ENCODE measurements at places on chromosomes 6 and 20.
A peak's percentile ranks its signal among the peaks of the same experiment; 100 is the strongest.

DNA sequence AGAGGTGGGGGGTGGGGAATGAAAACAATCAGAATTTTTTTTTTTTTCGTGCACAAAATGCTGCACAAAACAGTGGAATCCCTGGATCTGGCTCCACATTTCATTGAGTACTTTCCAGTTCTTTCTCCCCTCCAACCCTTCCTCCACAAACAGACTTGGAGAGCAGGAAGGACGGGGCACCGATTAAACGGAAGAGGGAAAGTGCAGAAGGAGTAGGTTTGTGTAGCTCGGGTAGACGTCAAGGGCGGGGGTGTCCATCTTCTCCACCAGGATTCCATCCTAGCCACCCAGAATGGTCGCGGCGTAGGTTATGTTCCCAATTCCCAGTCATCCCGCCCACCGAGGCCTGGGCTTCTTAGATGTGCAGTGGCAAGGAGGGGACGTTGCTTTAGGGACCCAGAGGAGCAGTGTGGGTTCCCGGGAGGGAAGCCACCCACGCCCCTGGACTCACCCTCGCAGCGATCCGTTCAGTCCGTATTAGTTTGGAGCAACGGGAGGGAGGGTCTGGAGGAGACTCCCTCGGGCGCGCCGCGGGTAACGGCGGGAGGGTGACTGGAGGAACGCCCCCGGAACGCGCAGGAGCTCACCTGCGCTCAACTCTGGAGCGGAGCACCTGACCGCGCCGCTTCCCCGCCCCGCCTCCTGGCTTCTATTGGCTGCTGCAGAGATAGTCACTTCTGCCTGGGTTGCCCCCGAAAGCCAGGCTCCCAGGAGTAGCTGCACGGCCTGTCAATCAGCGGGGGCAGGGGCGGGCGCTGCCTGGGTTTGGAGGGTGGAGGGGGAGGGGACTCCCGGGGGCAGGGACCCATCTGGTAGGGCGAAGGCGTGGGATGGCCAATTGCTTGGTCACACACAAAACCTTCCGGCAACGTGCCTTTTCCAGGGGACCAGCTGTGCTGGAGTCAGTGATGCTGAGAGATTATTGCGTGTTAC lies at the start of gene ENPP5:
ENPP5 (minus strand) TSS at position 624 of the 933 bp plus-strand sequence. CDS start 2,718 bp downstream, outside the sequence.
- DNase-seq = peak; percentile 25

DNA sequence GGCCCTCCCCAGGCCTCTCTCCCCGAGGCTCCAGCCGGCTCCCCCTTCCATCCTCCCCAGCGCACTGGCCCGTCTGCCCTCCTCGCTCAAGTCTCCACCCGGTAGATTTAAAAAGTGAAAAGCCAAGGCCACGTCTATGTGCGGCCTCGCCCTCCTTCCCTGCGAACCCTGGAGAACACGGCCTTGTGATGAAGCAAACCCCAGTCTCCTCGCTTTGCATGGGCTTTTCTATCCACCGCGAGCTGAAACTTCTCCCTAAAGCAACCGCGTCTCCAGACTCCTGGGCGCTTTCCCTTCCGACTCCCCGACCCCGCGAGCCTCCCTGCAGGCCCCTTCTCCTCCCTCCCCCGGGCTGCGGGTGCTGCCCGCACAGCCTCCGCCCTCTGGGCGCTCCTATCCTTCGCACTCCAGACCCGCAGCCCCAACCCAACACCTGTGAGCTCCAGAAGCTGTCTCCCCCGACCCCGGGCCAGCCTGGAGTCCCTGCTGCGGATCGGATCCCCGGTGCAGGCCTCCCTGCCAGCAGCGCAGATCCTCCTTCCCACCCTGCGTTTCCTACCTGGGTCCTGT lies 265.2 kb upstream of the QKI start:
- no peak for DNase-seq

- DNase-seq = no peak
These were observed 11.5 kb upstream of the CDKN1A start for GRCh38 chr6:36666826-36667591.

GRCh38 chr6:28449056-28449455 lies 5.8 kb upstream of the ZSCAN23 start:
- no peak for DNase-seq

- no peak for DNase-seq
These were observed 137.1 kb downstream of the CDC5L start for GRCh38 chr6:44524476-44525227.

- DNase-seq = no peak
These were observed 117.5 kb upstream of the SAMD5 start for GRCh38 chr6:147390909-147391536.

DNA sequence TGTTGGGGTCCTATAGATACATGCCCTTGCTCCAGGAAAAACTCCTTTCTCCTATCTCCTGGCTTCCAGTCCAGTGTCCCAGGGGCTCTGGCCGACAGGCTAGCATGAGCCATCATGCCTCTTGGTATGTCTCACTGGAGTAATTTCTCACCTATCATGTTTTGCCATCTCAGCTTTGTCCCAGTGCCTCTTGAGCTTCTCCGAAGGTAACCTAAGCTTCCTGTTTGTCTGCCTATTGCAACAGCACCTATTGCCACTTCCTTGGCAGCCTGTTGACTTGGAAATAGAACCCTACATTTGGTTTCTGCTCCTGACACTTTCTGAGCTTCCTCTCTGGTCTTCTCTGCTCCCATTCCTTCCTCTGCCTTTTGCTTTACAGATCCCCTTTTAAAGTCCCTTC lies 197.7 kb downstream of the KCNQ5 start:
- DNase-seq = no peak

- DNase-seq = no peak
These were observed 191.0 kb downstream of the UNC5CL start for GRCh38 chr6:40848038-40848437.

DNA sequence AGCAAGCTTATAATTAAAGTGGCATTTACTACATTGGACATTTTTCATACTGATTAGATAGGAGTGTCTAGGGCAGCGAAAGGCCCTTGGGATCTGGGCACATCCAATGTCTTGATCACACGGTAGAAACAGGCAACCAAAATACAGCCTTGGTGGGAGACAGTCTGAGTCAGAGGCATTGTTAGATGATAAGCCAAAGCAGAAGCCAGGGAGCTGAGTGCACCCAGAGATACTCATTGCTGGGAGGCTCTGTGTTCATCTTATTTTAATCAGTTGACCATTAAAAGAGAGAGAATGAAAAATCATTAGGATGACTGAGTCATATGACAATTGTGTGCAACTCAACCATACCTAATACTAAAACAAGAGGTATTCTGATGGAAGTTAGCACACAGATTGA lies 109.5 kb downstream of the LCA5 start:
- no peak for DNase-seq

DNA sequence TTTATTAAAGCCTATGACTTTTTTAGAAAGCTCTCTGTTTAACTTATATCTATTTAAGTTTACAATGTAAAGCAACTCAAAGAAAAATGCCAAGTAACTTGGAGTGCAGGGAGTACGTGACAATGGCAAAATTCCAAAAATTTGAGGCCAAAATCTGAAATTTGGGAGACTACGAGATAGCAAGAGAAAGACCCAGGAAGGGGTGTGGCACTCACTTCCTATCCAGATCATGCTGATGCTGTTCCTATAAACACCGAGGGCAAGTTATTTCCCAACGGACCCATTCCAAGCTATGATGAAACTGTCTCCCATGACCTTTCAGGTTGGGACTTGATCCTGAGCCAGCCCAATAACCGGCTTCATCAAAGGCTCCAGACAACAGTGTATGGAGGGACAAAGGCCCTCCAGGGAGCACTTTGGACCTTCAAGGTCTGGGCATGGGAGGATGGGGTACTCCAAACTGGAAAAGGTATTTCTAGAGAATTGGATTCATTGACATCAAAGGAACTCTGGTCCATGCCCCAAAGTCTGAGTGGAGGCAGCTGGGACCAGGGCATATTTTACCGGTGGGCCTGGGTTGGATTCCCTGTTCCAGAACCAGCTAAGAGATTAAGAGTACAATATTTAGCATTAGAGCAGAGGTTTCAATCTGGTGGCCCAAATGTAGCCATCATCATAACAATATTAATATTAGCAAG lies 15.7 kb upstream of the SLC13A3 start:
- DNase-seq = no peak

DNA sequence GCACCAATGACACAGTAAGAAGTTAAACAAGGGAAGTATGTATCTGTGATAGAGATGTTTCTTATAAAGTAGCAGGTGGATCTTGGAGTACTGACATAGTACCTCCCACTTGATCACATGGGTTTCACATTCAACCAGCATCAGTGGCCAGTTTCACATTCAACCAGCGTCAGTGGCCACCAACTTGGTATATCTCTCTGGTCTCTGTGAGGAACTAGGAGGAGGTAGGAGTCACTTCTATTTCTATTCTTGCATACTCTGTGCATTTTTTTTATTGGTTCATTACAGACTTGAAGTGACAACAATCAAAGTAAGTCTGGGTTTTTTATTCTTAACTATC lies 200.3 kb upstream of the SIM1 start:
- no peak for DNase-seq

DNA sequence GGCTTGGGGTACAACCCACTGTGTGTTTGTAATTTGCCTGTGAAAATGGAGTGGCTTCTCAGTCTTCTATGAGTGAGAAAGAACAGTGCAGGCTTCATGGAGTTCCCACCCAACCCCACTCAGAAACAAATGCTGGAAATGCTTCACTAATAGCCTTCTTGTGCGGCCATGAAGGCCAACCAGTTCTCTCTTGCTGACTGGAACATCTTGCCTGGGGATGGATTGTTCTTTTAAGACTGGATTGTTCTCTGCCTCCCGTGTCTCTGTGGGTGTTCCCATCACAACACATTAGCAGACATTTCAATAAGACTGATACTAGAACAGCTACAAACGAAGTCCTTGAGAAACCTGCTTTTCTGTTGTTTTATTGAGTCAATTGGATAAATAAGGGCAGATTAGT lies 110.6 kb downstream of the PPP1R14C start:
- DNase-seq = no peak

GRCh38 chr20:20333866-20334265 lies 34.0 kb upstream of the INSM1 start:
- no peak for DNase-seq

GRCh38 chr6:68677058-68677457 lies 42.0 kb downstream of the ADGRB3 start:
- DNase-seq = no peak

- no peak for DNase-seq
These were observed 839.4 kb downstream of the MAFB start for GRCh38 chr20:39849664-39850063.

DNA sequence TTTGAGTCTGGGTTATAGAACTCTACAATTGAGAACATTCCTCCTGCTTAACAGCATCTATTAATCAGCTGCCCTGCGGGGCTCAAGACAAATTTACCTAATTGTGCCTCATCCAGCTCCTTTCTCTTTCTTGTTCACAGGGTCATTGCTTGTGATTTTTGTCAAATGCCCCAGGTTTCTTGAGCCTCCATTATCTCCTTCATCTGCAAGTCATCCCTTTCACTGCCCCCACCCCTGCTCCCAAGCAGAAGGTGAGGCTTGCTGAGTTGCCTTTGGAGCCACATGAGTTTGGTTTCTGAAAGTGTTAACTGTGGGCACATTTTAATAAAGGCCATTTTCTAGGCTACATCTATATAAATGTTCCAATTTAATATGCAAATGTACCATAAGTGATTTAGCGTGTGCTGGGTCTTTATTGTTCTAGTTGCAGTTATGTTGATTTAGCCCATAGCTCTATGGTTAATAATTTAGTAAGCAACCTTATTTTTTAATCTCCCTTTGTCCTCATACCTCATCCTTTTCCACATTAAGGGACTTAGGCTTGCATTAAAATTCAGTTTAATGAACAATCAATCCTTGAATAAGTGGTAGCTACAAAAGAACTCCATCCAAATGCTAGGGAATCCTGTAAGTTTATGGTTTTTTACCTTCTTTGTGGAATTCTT lies 56.1 kb downstream of the VSTM2L start:
- no peak for DNase-seq

- DNase-seq = no peak
These were observed 20.0 kb downstream of the ZNF341 start for GRCh38 chr20:33751775-33752174.

- DNase-seq = no peak
These were observed 710.7 kb downstream of the EYS start for GRCh38 chr6:64996301-64996700.

GRCh38 chr20:47748069-47748468 lies 37.2 kb downstream of the SULF2 start:
- DNase-seq = no peak

GRCh38 chr20:59170406-59171349 lies 7.1 kb downstream of the ZNF831 start:
- DNase-seq = no peak

DNA sequence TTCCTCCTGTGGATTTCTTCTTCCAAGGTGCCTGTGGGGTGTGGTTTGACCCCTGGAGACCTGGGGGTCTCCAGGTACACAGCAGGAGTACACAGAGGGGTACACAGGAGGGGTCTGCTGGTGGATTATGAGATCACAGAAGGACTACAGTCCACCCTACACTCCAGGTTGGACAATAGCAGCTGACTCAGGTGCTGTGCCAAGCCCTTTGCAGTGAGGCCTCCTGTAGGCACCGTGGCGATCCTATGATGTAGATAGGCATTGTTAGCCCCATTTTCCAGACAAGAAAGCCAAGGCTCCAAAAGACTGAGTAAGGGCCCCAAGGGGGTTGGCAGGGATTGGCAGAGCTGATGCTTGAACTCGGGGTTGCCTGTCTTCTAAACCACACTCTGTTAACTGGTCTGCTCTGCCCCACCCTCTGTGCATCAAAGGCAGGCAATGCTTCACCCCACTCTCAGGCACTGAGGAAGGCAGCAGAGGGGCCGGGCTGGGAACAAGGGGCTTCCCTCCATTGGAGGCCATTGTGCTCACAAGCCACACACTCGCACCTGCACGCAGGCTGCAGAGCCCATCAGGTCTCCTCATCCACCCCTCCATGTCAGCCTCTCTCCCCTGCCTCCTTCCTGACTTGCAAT lies 77.5 kb upstream of the SIRPA start:
- no peak for DNase-seq

- DNase-seq = no peak
These were observed 85.9 kb upstream of the HMGCLL1 start for GRCh38 chr6:55664591-55665587.

DNA sequence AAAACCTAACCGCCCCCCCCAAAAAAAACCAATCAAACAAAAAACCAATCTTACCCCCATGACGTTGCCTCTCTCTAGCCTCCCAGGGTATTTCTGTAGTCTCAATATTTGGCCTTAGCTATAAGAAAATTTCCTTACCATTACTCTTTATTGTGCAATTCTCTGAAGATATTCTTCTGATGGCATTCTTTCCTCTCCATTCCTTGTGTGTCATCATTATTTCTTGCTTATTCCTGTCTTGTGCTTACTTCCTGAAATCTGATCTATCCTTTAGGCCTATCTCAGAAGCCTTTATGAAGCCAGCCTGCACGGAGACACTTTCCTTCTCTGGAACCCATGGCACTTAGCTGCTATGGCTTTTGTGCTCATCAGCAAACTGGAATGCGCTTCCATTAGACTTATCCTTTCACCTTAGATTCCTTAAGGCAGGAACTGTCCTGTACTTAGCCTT lies 65.9 kb upstream of the DDR1 start:
- DNase-seq = no peak

- DNase-seq = no peak
These were observed 28.4 kb upstream of the KCNK16 start for GRCh38 chr6:39350723-39351505.

All from activated CD4-positive, alpha-beta T cell treated with anti-CD3 and anti-CD28 coated beads, Interleukin-2, amount 50 U/mL, for 24 hours (primary cell).